H9 (cell line): ENCODE measurements at places on chromosomes 5 and 9.

DNA sequence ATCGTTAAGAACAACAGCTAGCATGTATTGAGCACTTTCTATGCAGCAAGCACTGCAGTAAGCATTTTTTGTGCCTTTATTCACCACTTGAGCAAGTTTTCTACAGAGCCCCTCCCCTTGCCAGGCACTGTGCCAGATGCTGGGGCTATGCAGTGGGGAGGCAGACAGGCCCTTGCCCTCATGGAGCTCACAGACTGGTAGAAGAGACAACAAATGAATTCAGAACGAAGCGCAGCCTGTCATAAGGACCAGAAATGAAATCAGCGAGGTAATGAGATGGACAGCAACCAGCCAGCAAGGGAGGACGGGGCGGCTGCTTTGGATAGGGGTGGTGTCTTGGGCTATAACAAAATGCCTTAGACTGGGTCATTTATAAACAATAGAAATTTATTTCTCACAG, 68.8 kb downstream of the C9orf50 start:
- H3K4me3 ChIP-seq, result no peak overlapping the region
- H3K4me1 ChIP-seq, result peaks cover 3% of the 10 kb centered on the region; the same call in 1 of the 2 replicates
- H3K36me3 ChIP-seq, result no peaks in the 10 kb centered on the region
- peaks cover 6% of the 10 kb centered on the region; the same call in 1 of the 2 replicates for H3K27me3 ChIP-seq
- DNase-seq, result no peak

GRCh38 chr9:137445275-137445807, 4.2 kb upstream of the ENTPD8 start:
- no peak overlapping the region for H3K4me3 ChIP-seq
- no peak overlapping the region for H3K27ac ChIP-seq
- H3K36me3 ChIP-seq, result peaks cover 7% of the 10 kb centered on the region; the same call in 1 of the 2 replicates
- H3K27me3 ChIP-seq, result no peaks in the 10 kb centered on the region
- no peaks in the 10 kb centered on the region for H3K4me1 ChIP-seq
- DNase-seq, result peak; percentile 76

DNA sequence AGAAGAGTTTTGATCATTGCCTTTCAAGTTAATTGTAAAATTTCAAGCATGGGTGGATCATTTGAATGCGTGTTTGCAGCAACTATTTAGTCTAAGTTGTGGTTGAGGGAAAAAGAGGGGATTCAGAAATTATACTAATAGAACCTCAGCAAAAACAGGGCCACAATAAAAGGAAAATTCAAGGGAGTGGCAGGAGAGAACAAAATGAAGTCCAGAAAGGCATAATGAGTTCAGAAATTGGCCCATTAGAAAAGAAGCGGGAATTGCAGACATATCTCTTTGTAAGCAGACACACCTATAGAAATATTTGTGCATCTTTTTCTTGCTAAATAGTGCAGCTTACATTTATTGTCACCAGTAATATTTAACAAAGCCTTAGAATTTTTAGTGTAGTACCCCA, 960.0 kb downstream of the CDH12 start:
- H3K27me3 ChIP-seq, result no peaks in the 10 kb centered on the region
- no peak overlapping the region for H3K4me3 ChIP-seq
- H3K36me3 ChIP-seq, result no peaks in the 10 kb centered on the region
- H3K27ac ChIP-seq, result no peak overlapping the region
- no peaks in the 10 kb centered on the region for H3K4me1 ChIP-seq

GRCh38 chr5:176535101-176535663, 2.0 kb downstream of the RNF44 start:
- H3K36me3 ChIP-seq, result peaks cover 18% of the 10 kb centered on the region
- peak overlapping the region; percentile 92 for H3K4me3 ChIP-seq
- no peak for DNase-seq
- H3K27me3 ChIP-seq, result no peaks in the 10 kb centered on the region
- no peaks in the 10 kb centered on the region; the same call in 1 of the 2 replicates for H3K4me1 ChIP-seq

- no peak overlapping the region for H3K27ac ChIP-seq
- no peaks in the 10 kb centered on the region for H3K27me3 ChIP-seq
- peaks cover 6% of the 10 kb centered on the region; the same call in 1 of the 2 replicates for H3K4me1 ChIP-seq
- no peaks in the 10 kb centered on the region for H3K36me3 ChIP-seq
- DNase-seq, result no peak
Observed at GRCh38 chr9:107251756-107252322, 31.2 kb upstream of the RAD23B start.

- DNase-seq, result no peak
- H3K36me3 ChIP-seq, result peaks cover 13% of the 10 kb centered on the region; the same call in 2 of the 3 replicates
- no peak overlapping the region for H3K27ac ChIP-seq
- no peaks in the 10 kb centered on the region for H3K27me3 ChIP-seq
- H3K4me1 ChIP-seq, result no peaks in the 10 kb centered on the region; the same call in 1 of the 2 replicates
- H3K4me3 ChIP-seq, result no peak overlapping the region
Observed at GRCh38 chr9:21931428-21931827, 62.8 kb downstream of the CDKN2A start.

DNA sequence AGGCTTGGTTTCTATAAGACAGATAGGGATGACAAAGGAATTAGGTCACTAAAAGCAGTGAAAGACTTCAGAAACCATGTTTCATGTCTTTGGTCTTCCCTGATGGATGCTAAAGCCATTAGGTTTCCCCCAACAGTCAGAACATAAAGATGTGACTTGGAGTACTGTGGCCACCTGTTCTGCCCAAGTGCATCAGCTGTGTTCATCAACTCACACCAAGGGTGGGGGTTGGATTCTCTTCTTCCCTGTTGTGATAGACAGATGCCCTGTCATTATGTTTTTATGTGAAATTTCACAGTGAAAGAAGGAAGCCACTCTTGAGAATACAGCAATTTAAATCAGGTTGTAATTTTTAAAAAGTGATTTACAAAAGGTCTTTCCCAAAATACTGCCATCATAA, 196.8 kb downstream of the SH3GL2 start:
- no peaks in the 10 kb centered on the region for H3K27me3 ChIP-seq
- no peak for DNase-seq
- no peak overlapping the region for H3K4me3 ChIP-seq
- H3K36me3 ChIP-seq, result no peaks in the 10 kb centered on the region
- no peaks in the 10 kb centered on the region for H3K4me1 ChIP-seq

GRCh38 chr9:35729700-35730485, 2.1 kb downstream of the TLN1 start:
- DNase-seq, result peak; percentile 56
- no peak overlapping the region; the same call in 2 of the 3 replicates for H3K4me3 ChIP-seq
- peaks cover 25% of the 10 kb centered on the region; the same call in 1 of the 2 replicates for H3K4me1 ChIP-seq
- H3K27me3 ChIP-seq, result no peaks in the 10 kb centered on the region

DNA sequence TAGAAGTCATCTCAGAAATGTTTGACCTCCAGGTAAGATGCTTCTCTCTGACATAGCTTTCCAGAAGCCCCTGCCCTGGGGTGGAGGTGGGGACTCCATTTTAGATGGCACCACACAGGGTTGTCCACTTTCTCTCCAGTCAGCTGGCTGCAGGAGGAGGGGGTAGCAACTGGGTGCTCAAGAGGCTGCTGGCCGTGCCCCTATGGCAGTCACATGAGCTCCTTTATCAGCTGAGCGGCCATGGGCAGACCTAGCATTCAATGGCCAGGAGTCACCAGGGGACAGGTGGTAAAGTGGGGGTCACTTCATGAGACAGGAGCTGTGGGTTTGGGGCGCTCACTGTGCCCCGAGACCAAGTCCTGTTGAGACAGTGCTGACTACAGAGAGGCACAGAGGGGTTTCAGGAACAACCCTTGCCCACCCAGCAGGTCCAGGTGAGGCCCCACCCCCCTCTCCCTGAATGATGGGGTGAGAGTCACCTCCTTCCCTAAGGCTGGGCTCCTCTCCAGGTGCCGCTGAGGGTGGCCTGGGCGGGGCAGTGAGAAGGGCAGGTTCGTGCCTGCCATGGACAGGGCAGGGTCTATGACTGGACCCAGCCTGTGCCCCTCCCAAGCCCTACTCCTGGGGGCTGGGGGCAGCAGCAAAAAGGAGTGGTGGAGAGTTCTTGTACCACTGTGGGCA, 642 bp downstream of the CSF2 start:
- no peak for DNase-seq
- H3K4me3 ChIP-seq, result no peak overlapping the region
- H3K36me3 ChIP-seq, result no peaks in the 10 kb centered on the region
- no peaks in the 10 kb centered on the region for H3K4me1 ChIP-seq
- H3K27me3 ChIP-seq, result no peaks in the 10 kb centered on the region

DNA sequence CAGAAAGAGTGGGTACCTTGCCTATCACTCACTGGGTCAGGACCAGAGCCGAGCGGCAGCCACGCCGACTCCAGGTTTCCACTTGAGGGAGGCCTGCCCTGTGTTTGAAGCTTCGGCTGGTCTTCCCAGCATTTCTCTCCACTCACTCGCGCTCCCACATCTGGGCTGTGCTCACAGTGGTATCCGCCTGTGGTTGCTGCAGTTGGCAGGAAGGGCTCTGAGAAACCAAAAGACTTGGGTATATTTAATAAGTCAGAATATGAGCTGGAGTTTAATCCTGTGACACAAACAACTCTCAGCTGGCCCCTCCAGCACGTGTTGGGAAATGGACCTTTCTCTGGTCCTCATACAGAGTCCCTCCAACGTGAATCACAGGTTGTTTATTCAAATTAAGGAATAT, 70.9 kb downstream of the SPRY4 start:
- peaks cover 6% of the 10 kb centered on the region for H3K36me3 ChIP-seq
- no peaks in the 10 kb centered on the region for H3K27me3 ChIP-seq
- no peak for DNase-seq
- H3K4me1 ChIP-seq, result 0 out of 2 replicates have a peak, but pooled peaks cover 6% of the 10 kb centered on the region
- H3K4me3 ChIP-seq, result no peak overlapping the region
- no peak overlapping the region for H3K27ac ChIP-seq

DNA sequence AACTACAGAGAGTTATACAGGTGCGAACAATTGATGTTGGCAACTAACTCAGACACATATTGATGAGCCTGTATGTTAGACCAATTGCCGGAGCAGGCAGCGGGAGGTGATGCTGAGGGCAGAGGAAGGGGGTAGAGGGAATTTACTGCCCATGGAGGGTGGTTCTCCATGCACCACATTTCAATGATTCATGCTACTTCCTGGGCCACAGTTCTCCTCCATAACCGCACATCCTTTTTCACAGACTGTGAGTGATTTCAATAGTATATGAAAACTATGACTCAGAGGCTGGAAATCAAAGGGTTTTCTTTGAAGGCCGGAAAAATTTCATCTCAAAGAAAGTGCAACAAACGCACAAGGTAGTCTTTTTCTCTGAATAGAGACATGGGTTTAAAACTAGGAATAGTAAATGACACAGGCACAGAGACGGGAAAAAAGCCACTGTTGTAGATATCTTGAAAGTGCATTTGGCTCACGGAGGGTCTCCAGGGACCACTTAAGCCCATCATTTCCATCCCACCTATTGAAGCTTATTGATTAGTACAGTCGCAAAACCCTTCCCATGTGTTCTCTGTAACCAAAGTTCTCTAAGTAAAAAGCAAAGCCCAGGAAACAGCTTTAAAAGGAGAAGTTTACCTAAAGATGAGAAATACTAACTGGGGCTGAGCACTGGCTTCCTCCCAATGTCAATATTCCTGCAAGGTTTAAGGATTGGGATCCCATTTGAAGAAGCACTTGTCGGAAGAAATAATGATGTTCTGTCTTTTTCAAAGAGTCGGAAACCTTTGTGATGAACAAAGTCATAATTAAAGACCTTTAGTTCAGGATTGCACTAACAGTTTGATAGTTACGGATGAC, 28.0 kb upstream of the ADAM19 start:
- H3K36me3 ChIP-seq, result no peaks in the 10 kb centered on the region
- no peak overlapping the region for H3K4me3 ChIP-seq
- no peak for DNase-seq
- no peak overlapping the region for H3K27ac ChIP-seq
- H3K27me3 ChIP-seq, result no peaks in the 10 kb centered on the region
- no peaks in the 10 kb centered on the region for H3K4me1 ChIP-seq

- H3K4me3 ChIP-seq, result no peak overlapping the region
- no peak overlapping the region for H3K27ac ChIP-seq
- no peaks in the 10 kb centered on the region for H3K4me1 ChIP-seq
- no peaks in the 10 kb centered on the region for H3K36me3 ChIP-seq
- H3K27me3 ChIP-seq, result 0 out of 2 replicates have a peak, but pooled peaks cover 2% of the 10 kb centered on the region
Observed at GRCh38 chr9:134686896-134687295, 45.3 kb downstream of the COL5A1 start.

- no peak overlapping the region for H3K4me3 ChIP-seq
- no peaks in the 10 kb centered on the region for H3K36me3 ChIP-seq
- no peak overlapping the region for H3K27ac ChIP-seq
Observed at GRCh38 chr5:72661405-72661804, 154.2 kb upstream of the ZNF366 start.

- no peak for DNase-seq
- no peak overlapping the region for H3K4me3 ChIP-seq
- no peaks in the 10 kb centered on the region for H3K27me3 ChIP-seq
- peaks cover 5% of the 10 kb centered on the region for H3K36me3 ChIP-seq
Observed at GRCh38 chr5:76180814-76181805, 97.9 kb downstream of the SV2C start.

DNA sequence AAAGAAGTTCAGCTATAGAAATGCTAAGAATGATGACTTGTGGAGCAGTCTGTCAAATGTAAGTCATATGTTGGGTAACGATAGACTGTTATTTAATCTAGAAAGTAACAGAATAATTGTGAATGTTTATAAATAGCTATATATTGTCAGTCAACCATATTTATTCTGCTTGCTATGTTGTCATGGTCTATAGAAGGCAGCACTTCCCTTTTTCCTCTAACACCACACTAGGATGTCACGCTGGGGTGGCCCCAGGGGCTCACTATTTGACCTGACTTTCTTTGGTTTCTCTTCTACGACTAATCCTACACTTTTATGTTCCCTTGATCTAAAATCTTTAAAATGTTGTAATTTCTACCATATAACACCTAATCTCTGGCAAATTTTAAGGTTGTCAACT, 20.5 kb downstream of the ERAP2 start:
- H3K27ac ChIP-seq, result no peak overlapping the region
- H3K36me3 ChIP-seq, result no peaks in the 10 kb centered on the region
- H3K4me1 ChIP-seq, result no peaks in the 10 kb centered on the region
- H3K27me3 ChIP-seq, result no peaks in the 10 kb centered on the region
- DNase-seq, result no peak

- no peak for DNase-seq
- no peak overlapping the region for H3K4me3 ChIP-seq
- H3K4me1 ChIP-seq, result no peaks in the 10 kb centered on the region
- no peaks in the 10 kb centered on the region for H3K36me3 ChIP-seq
Observed at GRCh38 chr9:87950765-87951488, 23.4 kb downstream of the CDK20 start.
